Stimulated activated CD8-positive, alpha-beta memory T cell treated with anti-CD3 and anti-CD28 coated beads, Interleukin-15, amount 100 ng/mL, for 4 hours (primary cell): ENCODE measurements at places on chromosomes 16 and 17.

GRCh38 chr17:36755586-36755985 is 154.2 kb downstream of the MRM1 start:
- no peak for DNase-seq

DNA sequence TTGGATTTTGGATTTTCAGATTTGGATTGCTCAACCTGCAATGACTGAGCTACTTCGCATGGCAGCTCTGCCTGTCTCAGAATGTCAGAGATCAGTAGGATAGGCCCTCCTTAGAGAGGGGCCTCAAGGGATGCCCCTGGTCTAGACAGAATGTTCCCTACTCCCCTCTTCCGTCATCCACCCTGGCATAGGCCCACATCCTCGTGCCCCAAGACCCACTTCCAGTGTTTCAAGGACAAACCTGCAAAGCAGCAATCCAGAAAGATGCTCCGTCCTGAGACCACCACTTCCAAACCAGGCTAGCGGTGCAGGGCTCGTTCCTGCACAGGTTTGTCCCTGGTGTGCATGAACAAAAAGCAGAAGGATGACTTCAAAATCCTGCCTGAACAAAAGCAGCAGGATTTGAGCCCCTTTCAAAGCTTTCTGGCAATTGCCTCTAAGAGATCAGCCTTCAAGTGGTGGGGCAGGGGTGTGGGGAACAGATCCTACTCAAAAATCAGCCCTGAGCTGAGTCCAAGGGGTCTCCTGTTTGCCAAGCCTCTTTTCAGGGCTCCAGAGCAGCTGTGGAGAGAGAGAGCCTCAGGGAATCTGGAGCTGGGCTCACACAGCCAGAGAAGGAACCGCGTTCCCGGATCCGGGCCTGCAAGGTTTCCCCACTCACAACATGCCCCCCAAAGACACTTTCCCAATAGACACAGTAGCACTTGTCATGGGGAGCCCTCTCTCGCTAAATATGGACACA is 121.1 kb downstream of the SOCS1 start:
- DNase-seq: no peak

GRCh38 chr17:39564211-39564848 is 43.4 kb downstream of the NEUROD2 start:
- DNase-seq: no peak

GRCh38 chr17:8153525-8153956 is 1.3 kb upstream of the PER1 start:
- peak; percentile 57 for DNase-seq

DNA sequence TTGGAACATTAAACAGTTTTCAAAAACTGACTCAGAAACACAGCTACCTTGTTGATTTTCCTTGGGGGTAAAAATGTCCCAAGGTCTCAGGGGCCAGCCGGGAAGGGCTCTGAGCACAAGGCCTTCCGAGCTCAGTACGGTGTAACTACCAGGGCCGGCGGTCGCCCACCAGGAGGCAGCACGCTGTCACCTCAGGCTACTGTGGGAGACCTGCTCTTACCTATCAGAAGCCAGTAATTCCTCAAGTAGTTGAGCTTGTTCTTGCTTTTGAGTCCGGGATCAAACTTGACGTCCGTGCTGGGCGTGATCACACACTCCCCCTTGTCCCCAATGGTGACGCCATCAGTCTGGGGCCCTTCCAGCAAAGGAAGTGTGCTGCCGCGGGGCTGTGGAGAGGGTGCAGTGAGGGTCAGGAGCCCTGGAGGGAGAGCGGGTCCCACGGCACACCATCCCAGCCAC is 43.4 kb upstream of the ICAM2 start:
- DNase-seq: no peak
